ENCODE measurements at places on chromosomes 11 and 22.

DNA sequence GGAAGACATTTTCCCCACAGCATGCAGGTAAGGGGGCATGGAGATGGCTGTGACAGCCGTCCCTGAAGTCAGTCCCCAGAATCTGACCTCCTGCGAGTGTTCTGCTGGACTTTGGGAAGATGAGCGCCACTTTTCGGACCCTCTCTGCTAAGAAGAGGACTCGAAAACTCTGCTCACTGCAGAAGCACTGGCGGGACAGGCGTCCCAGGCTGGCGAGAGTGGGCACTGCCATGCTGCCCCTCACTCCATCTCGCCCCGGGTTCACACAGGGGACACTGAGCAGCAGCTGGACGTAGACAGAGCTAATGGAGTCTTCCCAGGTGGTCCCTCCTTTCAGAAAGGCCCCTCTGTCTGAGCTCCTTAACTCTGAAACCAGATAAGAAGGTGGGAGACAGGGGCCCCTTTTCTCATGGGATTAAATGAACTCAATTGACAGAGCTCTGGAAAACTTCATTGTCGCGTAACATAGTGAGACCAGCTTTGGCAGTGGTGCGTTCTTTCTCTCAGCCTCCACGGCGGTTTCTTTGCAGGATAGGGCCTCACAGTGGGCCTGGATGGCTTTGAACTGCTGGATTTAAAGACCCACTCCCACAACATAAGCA is 4.8 kb downstream of the ADAMTS8 start:
- DNase-seq, result no peak

GRCh38 chr22:39383841-39384625 is 15.5 kb upstream of the TAB1 start:
- DNase-seq, result no peak

GRCh38 chr11:107676336-107677057 is 35.4 kb downstream of the SLN start:
- no peak for DNase-seq

DNA sequence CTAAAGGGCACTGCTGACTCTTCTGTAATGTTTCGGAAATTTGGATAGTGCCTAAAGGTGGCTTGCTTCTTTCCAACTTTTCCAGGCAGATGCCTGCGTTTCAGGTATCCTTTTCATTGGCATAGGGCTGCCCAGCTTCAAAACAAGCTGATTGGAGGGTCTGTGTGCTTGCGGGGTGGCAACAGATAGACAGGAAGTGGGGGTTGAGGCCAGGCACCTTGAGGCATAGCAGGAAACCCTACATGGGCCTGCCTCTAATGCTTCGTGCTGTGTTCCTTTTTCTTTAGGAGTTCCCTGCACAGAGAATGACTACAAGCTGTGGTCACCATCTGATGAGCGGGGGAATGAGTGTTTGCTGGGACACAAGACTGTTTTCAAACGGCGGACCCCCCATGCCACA is 92.2 kb upstream of the SORL1-AS1 start:
- no peak for DNase-seq
